ENCODE measurements at places on chromosomes 13 and 19.
A peak's percentile ranks its signal among the peaks of the same experiment; 100 is the strongest.

GRCh38 chr13:58907347-58907746 lies 1256.4 kb downstream of the DIAPH3 start:
- DNase-seq, result no peak

GRCh38 chr13:98022210-98022609 lies 68.7 kb downstream of the IPO5 start:
- no peak for DNase-seq

- DNase-seq, result peak; percentile 99
Observed at GRCh38 chr19:4976401-4977298, 7.7 kb downstream of the KDM4B start.

GRCh38 chr19:35002037-35002535 lies 2.0 kb downstream of the GRAMD1A start:
- DNase-seq, result no peak

DNA sequence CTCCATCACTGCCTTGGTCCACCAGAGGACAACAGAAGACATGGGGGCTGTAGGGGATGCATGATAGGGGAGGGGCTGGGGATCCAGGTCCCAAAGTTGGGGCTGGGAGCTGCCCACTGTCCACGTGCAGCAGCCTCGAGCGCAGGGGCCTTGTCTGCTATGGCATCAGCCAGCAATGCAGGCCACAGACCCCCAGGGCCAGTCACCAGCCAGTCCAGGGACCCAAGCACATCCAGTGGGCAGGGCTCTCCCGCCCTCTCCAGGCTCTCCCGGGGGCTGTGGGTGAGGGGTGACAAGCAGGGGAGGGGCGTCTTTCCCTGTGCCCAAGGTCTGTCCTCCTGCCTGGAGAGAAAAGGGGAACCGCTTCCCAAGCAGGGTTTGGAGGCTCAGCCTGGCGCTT lies 32.8 kb downstream of the PEPD start:
- no peak for DNase-seq

DNA sequence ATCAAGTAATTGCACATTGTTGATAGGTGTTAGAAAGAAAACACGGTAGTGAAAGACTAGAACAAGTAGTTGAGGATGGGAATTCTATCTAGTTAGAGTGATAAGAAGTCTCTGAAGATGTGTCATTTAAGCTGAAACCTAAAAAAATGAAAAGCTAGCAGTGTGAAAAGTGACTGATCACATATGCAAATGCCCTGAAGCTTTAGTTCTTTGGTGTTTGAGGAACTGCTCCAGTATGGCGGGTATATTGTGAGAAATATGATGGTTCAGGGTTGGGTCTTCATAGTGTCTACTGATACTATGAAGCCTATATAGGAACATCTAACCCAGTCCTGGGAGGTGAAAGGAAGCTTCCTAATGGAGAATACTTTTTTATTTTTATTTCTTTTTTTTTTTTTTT lies 45.0 kb downstream of the GPALPP1 start:
- DNase-seq, result no peak

DNA sequence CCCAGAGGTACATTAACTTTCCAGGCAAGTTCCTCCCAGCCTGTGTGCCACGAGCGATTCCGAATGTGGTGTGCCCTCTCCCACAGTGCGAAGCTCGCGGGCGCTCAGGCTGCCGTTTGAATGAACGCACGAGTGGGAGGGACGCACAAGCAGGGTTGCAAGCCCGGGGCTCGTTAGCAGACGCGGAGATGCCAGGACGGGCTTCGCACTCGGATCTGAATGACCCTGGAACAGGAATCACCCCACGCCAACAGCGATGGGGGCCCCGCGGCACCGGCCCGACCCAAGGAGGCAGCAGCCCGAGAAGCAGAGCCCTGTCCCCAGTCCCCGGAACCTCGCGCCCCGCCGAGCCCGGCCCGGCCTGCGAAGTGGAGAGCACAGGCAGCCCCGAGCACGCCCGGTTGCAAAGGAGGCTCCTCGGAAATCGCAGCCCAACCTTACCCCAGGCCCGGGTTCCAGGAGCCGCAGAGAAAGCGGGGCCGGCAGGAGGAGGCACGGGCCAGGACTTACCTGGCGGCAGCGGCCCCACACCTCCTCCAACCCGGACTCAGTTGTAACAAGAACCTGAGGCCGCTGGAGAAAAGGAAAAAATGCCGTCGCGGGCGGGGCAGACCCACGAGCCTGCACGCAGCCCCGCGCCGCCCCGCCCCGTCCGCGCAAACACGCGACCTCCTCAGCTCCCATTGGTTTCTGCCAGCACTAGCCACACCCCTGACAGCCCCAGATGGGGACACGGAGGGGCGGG lies at the start of gene SLC25A30:
Gene SLC25A30, minus strand, starts transcription at position 584 of the 745 bp plus-strand sequence. CDS start 6,948 bp downstream, outside the sequence.
- DNase-seq, result peak; percentile 93

DNA sequence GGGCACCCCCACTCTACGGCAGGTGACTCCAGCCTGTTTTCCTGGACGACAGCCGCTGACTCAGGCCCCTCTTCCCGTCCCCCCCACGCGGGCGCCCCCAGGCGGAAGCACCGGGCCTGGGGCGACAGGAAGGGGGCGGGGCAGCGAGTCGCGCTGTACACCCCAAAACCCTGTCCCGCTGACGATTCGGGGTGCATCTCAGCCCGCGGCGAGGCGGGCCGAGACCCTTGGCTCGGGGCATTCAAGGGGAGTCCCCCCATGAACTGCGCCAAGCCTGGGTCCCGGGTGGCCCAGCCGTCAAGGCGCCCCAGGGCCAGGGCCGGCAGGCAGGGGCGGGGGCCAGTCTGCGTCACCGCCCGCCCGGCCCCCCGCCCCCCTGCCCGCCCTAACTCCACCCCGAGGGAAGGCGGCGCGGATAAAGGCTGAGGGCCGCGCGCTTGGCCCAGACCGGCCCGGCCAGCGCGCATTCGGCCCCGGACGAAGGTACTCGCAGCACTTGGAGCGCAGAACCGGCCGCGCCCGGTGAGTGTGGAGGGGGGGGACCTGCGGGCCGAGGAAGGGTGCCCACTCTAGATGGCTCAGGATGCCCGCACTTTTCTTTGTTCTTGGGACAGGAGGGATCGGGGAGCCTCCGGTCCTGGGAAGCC lies at the start of gene MIDN:
Gene MIDN, plus strand, starts transcription at position 445 of the 647 bp plus-strand sequence. CDS start 1,714 bp downstream, outside the sequence.
- peak; percentile 47 for DNase-seq

GRCh38 chr13:94950303-94950702 lies 238.0 kb upstream of the SOX21 start:
- DNase-seq, result no peak

- no peak for DNase-seq
Observed at GRCh38 chr19:58284199-58284598, 5.4 kb downstream of the ZNF8 start.

GRCh38 chr13:52840066-52840465 lies 8.4 kb downstream of the PCDH8 start:
- no peak for DNase-seq

DNA sequence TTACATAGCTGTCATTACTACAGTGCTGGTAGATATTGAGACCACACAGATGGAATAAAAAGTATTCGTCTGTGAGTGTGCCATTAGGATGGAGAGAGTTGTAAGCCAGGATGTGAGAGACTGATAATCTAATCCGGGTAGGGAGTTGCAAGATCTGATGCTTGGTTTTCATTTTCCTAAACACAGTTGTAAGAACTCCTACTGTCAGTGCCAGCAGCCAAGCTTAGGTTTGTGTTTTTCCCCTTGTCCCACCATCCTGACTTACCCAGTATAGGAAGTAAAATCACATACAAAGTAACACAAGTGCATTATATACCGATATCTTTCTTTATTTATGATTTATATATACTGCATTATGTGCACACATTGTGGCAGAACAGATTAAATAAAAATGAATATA lies 726.4 kb upstream of the PCDH20 start:
- DNase-seq, result no peak

DNA sequence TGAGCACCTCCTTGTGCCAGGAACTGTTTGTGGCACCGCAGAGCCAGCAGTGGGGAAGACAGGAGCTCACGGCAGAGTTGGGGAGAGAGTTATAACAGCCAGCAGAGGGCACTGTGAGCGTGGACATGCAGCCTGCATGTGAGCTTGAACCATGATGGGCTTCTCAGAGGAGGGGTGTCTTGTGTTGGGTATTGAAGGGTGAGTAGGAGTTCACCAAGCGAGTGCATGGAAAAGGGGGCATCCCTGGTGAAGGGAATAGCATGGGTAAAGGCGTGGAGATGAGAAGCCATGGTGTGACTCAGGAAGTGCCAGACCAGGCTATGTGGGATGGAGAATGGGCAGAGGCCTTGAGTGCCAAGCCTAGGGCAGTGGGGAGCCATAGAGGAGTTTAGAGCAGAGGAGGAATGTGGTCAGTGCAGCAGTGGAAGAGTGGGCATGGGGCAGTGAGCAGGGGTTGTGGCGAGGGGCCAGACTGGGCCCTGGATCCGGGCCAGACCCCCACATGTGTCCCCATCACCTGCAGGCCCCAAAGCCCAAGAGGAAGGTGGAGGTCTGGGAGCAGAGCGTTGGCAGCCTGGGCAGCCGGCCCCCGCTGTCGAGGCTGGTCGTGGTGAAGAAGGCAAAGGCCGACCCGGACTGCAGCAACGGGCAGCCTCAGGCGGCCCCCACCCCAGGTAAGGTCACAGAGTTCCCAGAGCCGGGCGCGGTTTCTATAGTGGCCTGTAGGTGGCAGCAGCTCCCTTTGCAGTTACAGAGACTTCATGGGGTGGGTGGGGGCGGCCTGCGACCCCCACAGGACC lies 11.8 kb upstream of the SHD start:
- DNase-seq, result peak; percentile 72

- no peak for DNase-seq
Observed at GRCh38 chr13:59951011-59951410, 212.7 kb downstream of the DIAPH3 start.

- peak; percentile 79 for DNase-seq
Observed at GRCh38 chr13:30696278-30697176, 38.8 kb upstream of the ALOX5AP start.

DNA sequence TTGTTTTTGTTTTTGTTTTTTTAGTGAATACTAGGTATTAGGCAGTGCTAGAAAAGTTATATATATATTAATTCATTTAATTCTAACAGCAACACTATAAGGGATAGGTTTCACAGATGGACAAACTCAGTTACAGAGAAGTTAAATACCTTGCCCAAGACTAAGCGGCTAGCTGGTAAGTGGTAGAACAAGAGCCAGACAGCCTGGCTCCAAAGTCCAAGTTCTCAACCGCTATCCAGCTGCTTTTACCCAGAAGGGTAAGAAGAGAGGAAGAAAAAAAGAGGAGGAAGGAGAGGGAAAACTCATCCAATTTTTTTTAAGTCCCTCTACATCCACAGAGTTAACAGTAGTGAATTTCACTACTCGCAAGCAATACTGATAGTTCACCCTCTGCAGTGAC lies 217.0 kb downstream of the SPRY2 start:
- no peak for DNase-seq

- DNase-seq, result no peak
Observed at GRCh38 chr19:3033595-3034405, 4.7 kb upstream of the TLE2 start.

DNA sequence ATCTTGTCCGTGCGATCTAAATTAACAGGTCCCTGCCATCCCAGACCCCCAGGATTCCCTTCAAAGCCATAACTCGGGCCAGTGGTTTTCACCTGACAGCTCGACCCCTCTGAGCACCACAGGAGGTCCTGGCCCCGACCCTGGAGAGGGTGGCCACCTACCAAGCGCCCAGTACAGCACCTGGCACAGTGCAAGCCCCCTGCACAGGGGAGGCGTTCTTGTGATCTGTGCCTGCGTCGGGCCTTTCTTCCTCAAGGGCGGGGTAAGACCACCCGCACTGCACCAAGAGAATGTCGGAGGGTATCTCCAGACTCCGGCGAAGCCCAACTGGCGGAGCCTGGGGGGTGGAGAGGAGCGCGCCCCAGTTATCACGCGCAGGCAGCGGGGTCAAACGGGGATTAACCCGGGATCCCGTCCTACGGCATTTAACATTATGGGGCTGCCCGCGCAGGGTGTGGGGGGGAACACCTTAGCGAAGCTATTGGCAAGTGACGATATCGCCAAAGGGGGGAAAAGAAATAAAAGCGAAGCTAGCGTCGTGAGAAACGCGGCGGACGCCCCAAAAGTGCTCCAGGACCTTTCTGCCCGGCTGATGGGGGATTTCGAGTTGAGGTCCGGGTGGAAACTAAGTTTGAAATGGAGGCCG lies 1.3 kb upstream of the HNRNPL start:
- DNase-seq, result no peak

DNA sequence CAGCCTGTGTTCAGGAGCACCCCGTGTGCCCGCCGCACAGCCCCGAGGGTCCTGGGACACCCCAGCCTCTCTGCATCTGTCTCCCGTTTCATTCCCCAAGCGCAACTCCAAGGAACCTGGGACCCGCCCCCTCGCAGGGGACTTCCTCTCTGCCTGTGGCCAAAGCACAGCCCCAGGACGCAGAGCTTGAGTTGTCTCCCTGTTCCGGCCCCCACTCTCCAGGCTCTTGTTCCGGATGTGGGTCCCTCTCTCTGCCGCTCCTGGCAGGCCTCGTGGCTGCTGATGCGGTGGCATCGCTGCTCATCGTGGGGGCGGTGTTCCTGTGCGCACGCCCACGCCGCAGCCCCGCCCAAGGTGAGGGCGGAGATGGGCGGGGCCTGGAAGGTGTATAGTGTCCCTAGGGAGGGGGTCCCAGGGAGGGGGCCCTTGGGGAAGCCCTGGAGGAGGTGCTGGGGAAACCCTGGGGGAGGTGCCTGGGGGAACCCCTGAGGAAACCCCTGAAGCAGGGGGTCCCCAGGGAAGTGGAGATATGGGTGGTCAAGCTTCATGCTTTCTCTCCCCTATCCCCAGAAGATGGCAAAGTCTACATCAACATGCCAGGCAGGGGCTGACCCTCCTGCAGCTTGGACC lies 1.3 kb downstream of the HCST start:
- DNase-seq, result peak; percentile 95

GRCh38 chr19:7533925-7534480 lies 1.5 kb upstream of the PNPLA6 start:
- DNase-seq, result peak; percentile 57

DNA sequence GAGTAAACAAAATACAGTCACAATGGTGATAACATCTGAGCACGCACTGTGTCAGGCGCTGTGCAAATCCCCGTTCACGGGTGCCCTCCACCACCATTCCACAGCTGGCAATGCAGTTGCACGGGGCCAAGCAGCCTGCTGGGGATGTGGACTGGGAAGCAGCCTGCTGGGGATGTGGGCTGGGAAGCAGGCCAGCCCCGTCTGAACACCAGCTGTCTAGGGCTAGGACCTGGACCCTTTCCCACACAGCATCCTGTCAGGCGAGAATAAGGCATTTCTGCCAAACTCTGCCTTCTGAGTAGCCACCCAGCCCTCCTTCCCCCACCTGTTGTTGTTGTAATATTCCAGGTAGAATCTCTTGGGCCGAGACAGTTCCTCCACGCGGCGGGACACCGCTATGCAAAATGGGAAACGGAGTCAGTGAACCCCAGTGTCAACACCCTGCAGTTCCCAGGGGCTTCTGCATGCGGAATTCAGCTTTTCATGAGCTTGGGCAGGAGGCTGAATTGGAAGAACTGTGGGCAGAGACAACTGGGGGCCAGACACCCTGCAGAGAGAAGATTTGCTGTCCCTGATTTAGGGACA lies 27.8 kb upstream of the MIER2 start:
- DNase-seq, result no peak

Data from AML-193 (cell line).